Thyroid gland (tissue), 4 donors: ENCODE measurements at places on chromosomes 7 and 10. TPM values are rescaled to one million over a fixed set of nuclear protein-coding genes. Genes with fewer than 3 reads are reported as not detected.

CALN1 gene
- not detected for total RNA-seq

- no peak for DNase-seq
- H3K4me1 ChIP-seq, result no peaks in the 10 kb centered on the region
- no peaks in the 10 kb centered on the region for H3K27me3 ChIP-seq
- no peak overlapping the region for H3K4me3 ChIP-seq
These were observed 230.1 kb upstream of the SEMA3E start for GRCh38 chr7:83879063-83879462.

PHKG1 gene
- total RNA-seq, result 1.4 TPM

GRCh38 chr7:92336662-92337340, 91.0 kb downstream of the ANKIB1 start:
- no peaks in the 10 kb centered on the region for H3K36me3 ChIP-seq
- no peak overlapping the region for H3K4me3 ChIP-seq
- no peak for DNase-seq
- no peaks in the 10 kb centered on the region for H3K27me3 ChIP-seq

- H3K4me1 ChIP-seq, result no peaks in the 10 kb centered on the region
- no peaks in the 10 kb centered on the region for H3K27me3 ChIP-seq
- no peak for DNase-seq
- no peaks in the 10 kb centered on the region for H3K36me3 ChIP-seq
- no peak overlapping the region for H3K4me3 ChIP-seq
- H3K27ac ChIP-seq, result no peak overlapping the region
These were observed 35.9 kb upstream of the CYP2C9 start for GRCh38 chr10:94902570-94902969.

ARHGEF35 gene
- total RNA-seq, result 31.0 TPM

GRCh38 chr7:114784177-114784576, 137.7 kb upstream of the MDFIC start:
- no peak overlapping the region for H3K27ac ChIP-seq
- H3K27me3 ChIP-seq, result no peaks in the 10 kb centered on the region
- H3K4me3 ChIP-seq, result no peak overlapping the region
- H3K36me3 ChIP-seq, result no peaks in the 10 kb centered on the region
- no peaks in the 10 kb centered on the region for H3K4me1 ChIP-seq

GRCh38 chr7:46003896-46004875, 83.1 kb upstream of the IGFBP3 start:
- no peak overlapping the region for H3K27ac ChIP-seq
- no peaks in the 10 kb centered on the region for H3K27me3 ChIP-seq
- no peak for DNase-seq
- H3K4me3 ChIP-seq, result no peak overlapping the region

GRCh38 chr10:97798958-97799610, 27.3 kb upstream of the SFRP5 start:
- H3K36me3 ChIP-seq, result no peaks in the 10 kb centered on the region
- H3K27ac ChIP-seq, result no peak overlapping the region
- no peaks in the 10 kb centered on the region for H3K27me3 ChIP-seq
- no peak for DNase-seq
- H3K4me1 ChIP-seq, result no peaks in the 10 kb centered on the region

MSS51 gene
- 0.94 TPM for total RNA-seq

DNA sequence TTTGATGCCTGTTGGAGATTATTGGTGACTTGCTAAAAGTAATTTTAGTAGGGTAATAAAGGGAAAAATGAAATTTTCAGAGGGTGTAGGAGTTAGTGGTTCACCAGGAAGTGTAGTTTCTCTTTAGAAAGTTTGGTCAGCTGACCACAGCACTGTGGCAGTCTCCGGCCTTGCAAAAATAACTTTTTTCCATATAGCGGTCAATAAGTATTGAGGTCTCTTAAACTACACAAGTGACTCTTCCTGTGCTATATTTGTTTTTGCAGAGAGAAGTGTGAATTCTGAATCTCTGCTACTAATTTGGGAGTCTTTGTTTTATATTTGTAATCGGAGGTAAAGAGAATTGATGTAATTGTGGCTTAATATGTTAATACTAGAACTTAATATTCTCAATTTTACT, 24.3 kb downstream of the PTPN12 start:
- no peak overlapping the region for H3K27ac ChIP-seq
- no peak for DNase-seq
- H3K36me3 ChIP-seq, result no peaks in the 10 kb centered on the region
- H3K27me3 ChIP-seq, result no peaks in the 10 kb centered on the region

DNA sequence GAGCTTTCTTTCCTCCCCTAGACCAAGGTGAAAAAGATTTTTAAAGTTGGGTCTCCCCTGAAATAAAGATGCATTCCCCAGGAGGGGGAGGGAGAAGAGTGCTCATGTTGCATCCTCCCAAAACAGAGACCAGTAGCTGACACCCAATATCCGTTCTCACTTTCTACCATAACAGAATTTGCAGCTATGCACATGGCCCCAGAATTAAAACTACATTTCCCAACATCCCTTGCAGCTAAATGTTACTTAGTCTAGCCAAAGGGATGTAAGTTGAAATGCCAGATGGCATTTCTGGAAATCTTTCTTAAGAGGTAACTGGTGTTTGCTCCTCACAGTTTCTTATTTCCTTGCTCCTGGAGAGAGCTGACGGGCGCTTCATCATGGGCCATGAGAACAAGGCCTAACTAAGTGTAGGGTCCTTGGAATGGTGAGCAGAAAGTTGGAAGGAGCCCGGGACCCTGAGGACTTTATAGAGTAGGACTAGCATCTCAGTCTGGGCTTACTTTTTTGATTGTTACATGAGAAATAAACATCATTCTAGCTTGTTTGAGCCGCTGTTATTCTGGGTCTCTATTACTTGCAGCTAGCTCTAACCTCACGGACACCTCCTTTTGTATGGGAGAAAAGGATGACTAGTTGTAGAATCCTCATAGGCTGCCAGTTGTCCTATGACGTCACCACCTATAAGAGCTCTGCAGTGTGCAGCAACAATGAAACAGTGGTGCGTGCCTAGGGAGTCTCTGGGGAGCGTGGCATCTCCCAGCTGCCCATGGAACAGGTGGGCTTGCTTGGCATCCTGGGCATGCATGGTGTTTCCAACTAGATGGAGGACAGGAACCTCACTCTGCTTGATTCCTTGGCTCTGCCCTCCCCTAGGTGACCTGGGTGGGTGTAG, 46.1 kb upstream of the EXOC6 start:
- no peak overlapping the region for H3K27ac ChIP-seq
- no peaks in the 10 kb centered on the region for H3K36me3 ChIP-seq
- H3K4me3 ChIP-seq, result no peak overlapping the region
- DNase-seq, result no peak
- H3K4me1 ChIP-seq, result peaks cover 19% of the 10 kb centered on the region

DNA sequence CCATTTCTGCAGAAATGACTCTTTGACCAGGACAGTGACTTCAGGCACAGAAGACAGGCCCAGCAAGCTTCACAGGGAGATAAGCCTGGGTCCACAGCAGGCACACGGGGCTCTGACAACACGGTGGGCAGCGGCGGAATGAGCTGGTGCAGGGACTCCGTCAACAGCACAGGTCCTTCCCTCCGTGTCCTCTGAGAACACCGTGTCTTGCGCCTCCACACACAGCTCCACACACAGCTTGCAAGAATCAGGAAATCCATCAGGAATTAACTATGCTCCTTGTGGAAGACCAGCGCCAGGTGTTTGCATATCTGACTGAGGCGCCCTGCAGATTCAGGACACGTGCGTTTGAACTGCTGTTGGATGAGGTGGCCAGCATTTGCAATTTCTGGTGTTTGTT, 39.6 kb downstream of the TCERG1L start:
- no peak overlapping the region for H3K4me3 ChIP-seq
- no peaks in the 10 kb centered on the region for H3K36me3 ChIP-seq
- no peak for DNase-seq
- H3K27ac ChIP-seq, result no peak overlapping the region
- no peaks in the 10 kb centered on the region for H3K27me3 ChIP-seq

DNA sequence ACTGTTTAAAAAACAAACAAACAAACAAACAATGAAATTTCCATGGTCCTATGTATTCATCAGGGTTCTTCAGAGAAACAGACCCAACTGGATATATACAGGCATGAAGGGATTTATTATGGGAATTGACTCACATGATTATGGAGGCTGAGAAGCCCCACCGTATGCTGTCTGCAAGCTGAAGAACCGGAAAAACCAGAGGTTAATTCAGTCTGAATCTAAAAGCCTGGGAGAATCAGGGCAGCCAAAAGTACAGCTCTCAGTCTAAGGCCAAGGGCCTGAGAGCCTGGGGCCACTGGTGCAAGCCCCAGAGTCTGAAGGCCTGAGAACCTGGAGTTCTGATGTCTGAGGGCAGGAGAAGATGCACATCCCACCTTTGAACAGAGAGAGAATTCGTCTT, 163.5 kb downstream of the MDFIC start:
- no peak for DNase-seq
- no peak overlapping the region for H3K27ac ChIP-seq
- no peaks in the 10 kb centered on the region for H3K27me3 ChIP-seq
- peaks cover 23% of the 10 kb centered on the region for H3K4me1 ChIP-seq

- no peak overlapping the region for H3K4me3 ChIP-seq
- no peaks in the 10 kb centered on the region for H3K36me3 ChIP-seq
- H3K4me1 ChIP-seq, result peaks cover 10% of the 10 kb centered on the region
- no peak for DNase-seq
- H3K27ac ChIP-seq, result no peak overlapping the region
These were observed 21.2 kb downstream of the INPP5A start for GRCh38 chr10:132558516-132559413.

KCNIP2 gene
- total RNA-seq, result 3.5 TPM
